ENCODE measurements at places on chromosomes 2 and 18.

DNA sequence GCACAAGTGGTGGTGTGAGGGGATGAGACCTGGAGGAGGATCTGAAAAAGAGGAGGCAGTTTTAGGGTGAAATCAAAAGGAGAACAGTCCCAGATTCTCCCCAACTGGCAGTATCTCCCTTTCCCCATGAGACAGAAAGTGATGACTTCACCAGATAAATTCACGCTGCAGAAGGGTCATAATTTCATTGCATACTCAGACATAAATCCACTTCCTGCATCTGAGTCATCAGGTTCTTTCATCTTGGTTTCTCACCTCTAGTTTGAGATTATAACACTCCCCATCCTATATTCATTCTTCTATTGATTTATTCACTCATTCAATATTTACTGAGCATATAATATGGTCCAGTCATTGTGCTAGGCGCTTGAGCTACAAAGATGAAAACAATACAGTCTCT lies 64.7 kb downstream of the CCDC148 start:
- no peak overlapping the region for H3K27ac ChIP-seq
- no peak overlapping the region for H3K4me3 ChIP-seq
- no peak for DNase-seq
- H3K36me3 ChIP-seq: no peaks in the 10 kb centered on the region
- H3K4me1 ChIP-seq: no peaks in the 10 kb centered on the region

DNA sequence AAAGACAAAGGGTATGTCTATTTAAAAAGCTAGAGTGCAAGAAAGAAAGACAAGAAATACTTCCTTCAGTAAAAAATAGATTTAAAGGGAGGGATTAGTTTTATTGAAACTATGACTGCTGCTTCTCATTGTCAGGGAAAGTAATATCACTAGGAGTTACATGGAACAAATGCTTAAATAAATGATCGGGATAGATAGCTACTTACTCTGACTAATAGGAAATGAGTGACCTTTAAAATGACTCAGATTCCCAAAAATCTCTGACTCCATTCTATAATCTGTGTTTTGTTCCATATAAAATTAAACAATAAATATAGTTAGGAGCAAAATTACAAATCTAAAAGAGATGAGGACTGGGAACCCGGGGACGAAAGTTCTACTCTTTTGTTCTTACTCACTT lies 669.3 kb downstream of the NR4A2 start:
- no peak overlapping the region for H3K27ac ChIP-seq
- no peaks in the 10 kb centered on the region for H3K27me3 ChIP-seq
- H3K4me1 ChIP-seq: no peaks in the 10 kb centered on the region
- no peak for DNase-seq
- H3K36me3 ChIP-seq: no peaks in the 10 kb centered on the region

GRCh38 chr2:106057206-106057605 lies 136.9 kb downstream of the UXS1 start:
- H3K27ac ChIP-seq: no peak overlapping the region
- H3K4me3 ChIP-seq: no peak overlapping the region
- no peak for DNase-seq
- no peaks in the 10 kb centered on the region for H3K27me3 ChIP-seq
- no peaks in the 10 kb centered on the region for H3K36me3 ChIP-seq

- H3K36me3 ChIP-seq: no peaks in the 10 kb centered on the region
- no peak for DNase-seq
- no peak overlapping the region for H3K27ac ChIP-seq
- no peaks in the 10 kb centered on the region for H3K27me3 ChIP-seq
- H3K4me1 ChIP-seq: no peaks in the 10 kb centered on the region
These were observed 640.9 kb downstream of the NYAP2 start for GRCh38 chr2:226040344-226040900.

DNA sequence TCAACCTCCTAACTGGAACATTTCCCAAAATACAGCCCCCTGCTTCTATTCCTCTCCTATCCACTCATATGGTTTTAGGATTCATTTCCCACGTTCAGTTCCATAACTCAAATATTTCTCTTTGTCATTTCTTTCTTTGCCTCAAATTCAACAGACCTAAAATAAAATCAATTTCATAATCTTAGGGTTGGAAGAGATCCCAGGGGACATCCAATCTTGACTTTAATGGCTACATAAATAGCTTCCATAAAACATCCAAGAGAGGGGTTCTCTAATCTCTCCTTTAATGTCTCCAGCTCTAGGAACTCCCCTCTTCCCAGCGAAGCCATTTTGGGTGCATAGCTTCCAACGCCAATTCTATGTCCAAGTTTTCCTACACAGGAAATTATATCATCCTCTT lies 33.8 kb downstream of the RBKS start:
- no peaks in the 10 kb centered on the region for H3K4me1 ChIP-seq
- H3K36me3 ChIP-seq: no peaks in the 10 kb centered on the region
- H3K27ac ChIP-seq: no peak overlapping the region
